ENCODE measurements at places on chromosomes 1 and 21. TPM values are rescaled to one million over a fixed set of nuclear protein-coding genes. Genes with fewer than 3 reads are reported as not detected.

Gene SSR2
- total RNA-seq = 1,121 TPM

Gene TRIM67
- not detected for total RNA-seq

Gene PRAMEF33
- not detected for total RNA-seq

Gene C1QC
- total RNA-seq = not detected

Gene RNU1-2
- total RNA-seq = under 0.01 TPM

Gene TNFSF18
- total RNA-seq = 0.30 TPM

Gene ZNF683
- total RNA-seq = not detected

Gene C1orf210
- total RNA-seq = not detected

Gene CALML6
- total RNA-seq = 0.59 TPM

Gene NCDN
- total RNA-seq = 42.5 TPM

Gene DEDD
- total RNA-seq = 18.1 TPM

Gene LDLRAD1
- total RNA-seq = not detected

Gene IGSF9
- total RNA-seq = not detected

Gene STUM
- total RNA-seq = not detected

Gene ETNK2
- total RNA-seq = 1.5 TPM

Gene CLDN8
- total RNA-seq = not detected

Gene FAM131C
- under 0.01 TPM for total RNA-seq

Gene NEGR1
- total RNA-seq = 22.6 TPM

Gene SIM2
- total RNA-seq = not detected

Gene PAQR6
- total RNA-seq = 0.59 TPM

Gene CD84
- total RNA-seq = not detected

Gene S100A7
- total RNA-seq = not detected

Gene NCF2
- not detected for total RNA-seq

Gene PBX1
- 26.3 TPM for total RNA-seq

Gene ETV3
- total RNA-seq = 18.2 TPM

Gene UBE2U
- not detected for total RNA-seq

Gene FCRLA
- total RNA-seq = 0.83 TPM

Gene NCAM2
- total RNA-seq = 56.1 TPM

Gene C1orf94
- not detected for total RNA-seq

Gene LY9
- not detected for total RNA-seq

Gene SLC45A1
- total RNA-seq = 2.9 TPM

Gene GRIK1
- total RNA-seq = not detected

Gene LMX1A
- total RNA-seq = not detected

Gene FCAMR
- total RNA-seq = not detected

Gene AGO1
- total RNA-seq = 26.8 TPM

Gene IL6R
- 1.1 TPM for total RNA-seq

Gene RGS13
- not detected for total RNA-seq

Data from smooth muscle cell of the umbilical artery (primary cell).